ENCODE measurements at places on chromosomes 5 and 9.
A peak's percentile ranks its signal among the peaks of the same experiment; 100 is the strongest.

- H3K4me1 ChIP-seq, result peaks cover 42% of the 10 kb centered on the region
- H3K4me3 ChIP-seq, result no peak overlapping the region
- H3K27ac ChIP-seq, result no peak overlapping the region
- no peaks in the 10 kb centered on the region for H3K36me3 ChIP-seq
Measured at GRCh38 chr5:1017691-1018455, 9.3 kb downstream of the NKD2 start.

- peak; percentile 87 for DNase-seq
- peak overlapping the region; percentile 72 for H3K4me3 ChIP-seq
- H3K36me3 ChIP-seq, result peaks cover 5% of the 10 kb centered on the region
- peak overlapping the region; percentile 61 for H3K27ac ChIP-seq
Measured at GRCh38 chr5:399296-400281, 43.4 kb upstream of the EXOC3 start.

DNA sequence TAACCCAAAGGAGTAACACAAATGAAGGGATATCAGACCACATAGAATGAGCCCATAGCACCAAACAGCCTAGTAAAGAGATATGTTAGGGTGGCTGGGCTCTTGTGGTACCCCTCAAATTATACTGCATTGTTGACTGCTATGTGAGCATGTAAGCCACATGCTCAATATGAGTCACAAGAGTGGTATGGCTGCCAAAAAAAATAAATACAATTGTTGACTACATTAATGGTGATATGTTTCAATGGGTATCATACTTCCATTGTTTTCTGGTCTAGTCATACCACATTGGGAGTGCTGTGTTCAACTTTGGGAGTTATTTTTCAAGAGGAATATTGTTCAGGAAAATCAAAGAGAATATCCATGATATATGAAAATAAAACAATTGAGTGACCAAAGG is 162.4 kb upstream of the PIK3R1 start:
- H3K36me3 ChIP-seq, result peaks cover 13% of the 10 kb centered on the region
- DNase-seq, result no peak
- no peak overlapping the region for H3K4me3 ChIP-seq
- no peaks in the 10 kb centered on the region for H3K27me3 ChIP-seq
- peaks cover 21% of the 10 kb centered on the region for H3K4me1 ChIP-seq

DNA sequence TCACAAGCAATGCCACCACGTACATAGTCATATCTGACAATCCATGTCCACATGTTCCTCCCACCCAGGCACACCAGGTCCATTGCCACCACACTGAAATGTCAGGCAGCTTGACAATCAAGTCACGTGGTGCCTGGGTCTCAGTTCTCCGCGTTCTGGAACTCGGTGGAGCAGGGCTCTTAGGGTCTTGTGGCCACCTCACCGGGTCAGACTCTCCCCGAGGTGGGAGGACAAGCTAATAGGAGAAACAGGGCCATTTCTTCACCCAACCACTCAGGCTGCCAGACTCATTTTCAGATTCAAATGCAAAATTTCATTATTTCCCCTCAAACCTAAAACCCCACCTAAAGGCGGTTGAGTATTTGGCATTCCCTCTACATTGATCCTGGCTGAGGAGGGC is 200.5 kb upstream of the GAS1 start:
- peaks cover 41% of the 10 kb centered on the region for H3K4me1 ChIP-seq
- peak overlapping the region; percentile 68 for H3K4me3 ChIP-seq
- peaks cover 7% of the 10 kb centered on the region for H3K27me3 ChIP-seq

- no peak overlapping the region for H3K27ac ChIP-seq
- DNase-seq, result no peak
- peaks cover 3% of the 10 kb centered on the region for H3K27me3 ChIP-seq
- peaks cover 4% of the 10 kb centered on the region for H3K4me1 ChIP-seq
Measured at GRCh38 chr5:39440192-39440957, 15.6 kb upstream of the DAB2 start.

- peaks cover 3% of the 10 kb centered on the region for H3K27me3 ChIP-seq
- H3K4me3 ChIP-seq, result no peak overlapping the region
- H3K36me3 ChIP-seq, result no peaks in the 10 kb centered on the region
- H3K27ac ChIP-seq, result no peak overlapping the region
Measured at GRCh38 chr5:151896031-151896691, 28.5 kb downstream of the GLRA1 start.

DNA sequence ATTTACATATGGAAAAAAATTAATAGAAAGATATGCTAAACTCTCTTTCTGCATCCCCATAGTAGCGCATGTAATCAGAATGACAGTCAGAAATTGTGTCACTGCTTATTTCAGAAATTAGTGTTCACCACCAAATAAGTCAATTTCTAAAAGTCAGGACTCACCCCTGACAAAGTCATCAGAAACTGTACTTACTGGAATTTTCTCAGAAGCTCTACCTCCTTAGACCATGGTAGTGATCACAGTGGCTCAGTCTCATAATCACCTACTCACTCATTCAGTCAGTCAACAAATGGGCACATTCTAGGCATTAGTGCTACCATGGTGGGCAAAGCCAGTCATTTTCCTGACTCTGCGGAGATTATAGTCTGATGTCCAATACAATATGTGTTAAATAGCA is 22.0 kb downstream of the THBS4 start:
- H3K4me1 ChIP-seq, result peaks cover 6% of the 10 kb centered on the region
- H3K27ac ChIP-seq, result no peak overlapping the region
- H3K4me3 ChIP-seq, result no peak overlapping the region
- peaks cover 5% of the 10 kb centered on the region for H3K36me3 ChIP-seq
- peaks cover 17% of the 10 kb centered on the region for H3K27me3 ChIP-seq
- no peak for DNase-seq

All from nephron progenitor cell (in vitro differentiated cells).